ENCODE measurements at places on chromosomes 1 and 21.

- DNase-seq, result no peak
Observed at GRCh38 chr1:71049951-71050598, 2.5 kb upstream of the PTGER3 start.

GRCh38 chr1:204673909-204674649 lies 11.5 kb downstream of the LRRN2 start:
- DNase-seq, result no peak

GRCh38 chr21:38342739-38343138 lies 85.9 kb downstream of the KCNJ15 start:
- DNase-seq, result no peak

DNA sequence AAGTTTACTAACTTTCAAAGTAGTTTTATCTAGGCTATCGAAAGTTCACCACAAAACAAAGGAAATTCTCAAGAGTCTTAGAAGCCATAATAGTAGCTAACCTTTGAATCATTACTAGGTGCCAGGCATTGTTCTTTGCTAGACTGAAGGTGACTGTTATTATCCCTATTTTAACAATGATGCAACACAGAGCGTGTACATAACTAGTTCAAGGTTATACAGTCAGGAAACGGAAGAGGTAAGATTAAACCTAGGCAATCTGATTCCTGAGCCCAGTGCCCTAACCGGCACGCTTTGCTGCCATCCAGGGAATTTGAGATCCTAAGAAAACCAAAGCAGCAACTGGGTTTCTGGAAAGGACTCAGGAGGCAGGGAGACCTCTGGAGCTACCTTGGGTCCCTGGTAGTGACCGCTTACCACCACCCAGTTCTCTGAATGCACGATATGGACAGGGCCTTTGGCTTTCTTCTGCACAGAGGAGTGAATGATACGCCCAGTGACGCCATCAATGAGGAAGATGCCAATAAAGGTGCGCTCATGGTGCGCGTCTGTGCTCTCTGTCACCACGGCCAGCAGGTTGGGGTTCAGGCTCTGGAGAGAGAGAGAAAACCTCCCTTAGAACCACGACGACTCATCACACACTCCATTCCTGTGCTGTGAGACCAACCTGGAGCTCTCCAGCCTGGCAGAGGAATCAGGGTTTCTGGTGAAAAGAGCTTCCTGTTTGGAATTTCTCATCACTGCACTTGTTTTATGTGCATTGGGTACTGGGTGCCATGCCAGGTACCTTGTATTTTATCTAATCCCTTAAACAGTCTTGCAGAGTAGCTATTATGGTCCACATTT lies 13.1 kb upstream of the UBR4 start:
- DNase-seq, result no peak

GRCh38 chr1:216723274-216723780 lies at the start of gene ESRRG:
Gene ESRRG, minus strand, starts transcription at chr1:216723429. Its CDS starts 130 bp downstream, at chr1:216723299.
- no peak for DNase-seq

DNA sequence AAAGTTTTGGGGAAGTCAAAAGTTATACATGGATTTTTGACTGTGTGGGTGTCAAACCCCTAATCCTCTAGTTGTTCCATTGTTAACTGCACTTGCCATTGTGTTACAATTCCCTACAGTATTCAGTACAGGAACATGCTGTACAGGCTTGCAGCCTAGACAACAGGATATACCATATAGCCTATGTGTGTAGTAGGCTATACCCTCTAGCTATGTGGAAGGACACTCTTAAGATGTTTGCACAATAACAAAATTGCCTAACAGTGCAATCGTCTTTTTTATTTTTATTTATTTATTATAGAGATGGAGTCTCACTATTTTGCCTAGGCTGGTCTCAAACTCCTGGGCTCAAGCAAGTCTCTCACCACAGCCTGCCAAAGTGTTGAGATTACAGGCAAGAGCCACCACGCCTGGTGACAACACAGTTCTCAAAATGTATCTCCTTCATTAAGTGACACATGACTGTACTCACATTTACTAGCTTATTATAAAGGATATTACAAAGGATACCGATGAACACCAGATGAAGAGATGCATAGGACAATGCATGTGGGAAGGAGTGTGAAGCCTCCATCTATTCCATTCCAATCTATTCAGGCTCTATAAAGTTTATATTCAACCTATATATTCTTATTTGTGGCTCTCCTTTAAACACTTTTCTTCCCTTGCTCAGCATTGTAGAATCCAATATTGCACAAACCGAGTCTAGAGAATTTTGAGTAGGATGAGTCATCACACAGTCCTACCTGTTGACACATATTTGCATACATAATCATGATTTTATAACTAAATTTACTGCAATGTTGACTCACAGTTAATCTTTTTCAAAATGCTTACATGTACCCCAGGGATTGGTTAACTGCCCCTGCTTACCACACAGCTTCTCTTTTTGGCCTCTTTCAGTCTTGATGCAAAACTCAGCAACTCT lies 28.4 kb upstream of the CEP350 start:
- no peak for DNase-seq

DNA sequence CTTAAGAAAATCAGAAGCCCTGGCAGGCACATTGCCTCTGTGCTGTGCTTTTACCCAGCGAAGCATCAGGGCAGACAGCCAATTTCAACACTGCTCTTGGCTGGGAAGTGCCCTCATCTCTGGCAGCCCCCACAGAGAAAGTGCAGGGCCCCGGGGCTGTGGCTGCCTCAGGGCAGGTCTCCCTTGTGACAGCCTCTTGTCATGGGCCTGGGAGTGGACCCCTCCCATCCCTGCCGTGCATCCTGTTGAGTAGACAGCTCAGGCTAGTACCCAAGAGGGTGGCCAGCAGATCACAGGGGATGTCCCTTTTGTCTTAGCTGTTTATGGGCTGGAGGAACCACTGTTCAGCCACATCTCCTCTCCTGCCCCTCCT lies 23.3 kb downstream of the TTC34 start:
- DNase-seq, result no peak

DNA sequence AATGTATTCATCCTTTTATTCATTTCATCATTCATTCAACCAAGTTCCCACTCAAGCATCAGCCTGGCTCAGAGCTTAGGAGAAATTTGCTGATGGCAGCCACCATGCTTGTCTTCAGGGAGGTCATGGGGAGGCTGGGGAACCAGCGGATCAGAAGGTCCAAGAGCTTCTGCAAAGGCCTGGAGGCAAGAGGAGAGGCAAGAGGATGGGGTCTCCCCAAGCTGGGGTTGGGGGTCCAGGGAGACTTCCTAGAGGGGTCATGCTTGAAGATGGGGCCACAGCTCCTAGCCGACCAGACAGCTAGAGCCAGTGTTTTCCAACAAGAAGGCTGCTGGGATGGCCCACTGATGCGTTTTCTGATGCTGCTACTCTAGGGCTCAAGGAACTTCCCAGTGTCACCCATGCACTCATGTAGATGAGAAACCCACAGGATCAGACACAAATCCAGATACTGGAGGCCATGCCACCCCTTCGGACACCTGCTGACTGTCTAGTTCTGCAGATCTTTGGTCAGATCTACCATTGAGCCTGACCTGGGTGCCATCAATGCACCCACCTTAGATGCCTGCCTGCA lies 315.2 kb downstream of the AJAP1 start:
- DNase-seq, result no peak

- no peak for DNase-seq
Observed at GRCh38 chr1:161359291-161359690, 8.4 kb downstream of the CFAP126 start.

DNA sequence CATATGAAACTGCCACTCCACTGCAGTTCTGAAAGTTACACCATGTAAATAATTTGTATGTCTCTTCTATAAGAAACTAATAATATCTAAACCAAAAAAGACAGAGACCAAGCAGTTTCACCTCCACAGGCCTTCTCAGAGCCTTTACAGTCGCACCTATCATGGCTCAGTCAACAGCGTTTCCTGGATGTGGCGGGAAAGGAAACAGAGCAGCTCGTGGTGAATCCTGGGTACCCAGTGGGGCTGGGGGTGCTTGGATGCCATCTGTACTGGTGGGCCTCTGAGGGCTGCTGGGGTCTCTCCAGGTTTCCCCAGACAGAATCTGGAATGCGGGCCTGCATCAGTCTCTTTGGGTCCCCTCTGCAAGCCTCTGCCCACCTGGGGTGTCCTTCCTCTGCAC lies 100.2 kb upstream of the CASZ1 start:
- no peak for DNase-seq

GRCh38 chr1:52677076-52677806 lies 20.9 kb downstream of the COA7 start:
- DNase-seq, result no peak

GRCh38 chr1:17239420-17239819 lies 9.5 kb upstream of the PADI3 start:
- DNase-seq, result no peak

DNA sequence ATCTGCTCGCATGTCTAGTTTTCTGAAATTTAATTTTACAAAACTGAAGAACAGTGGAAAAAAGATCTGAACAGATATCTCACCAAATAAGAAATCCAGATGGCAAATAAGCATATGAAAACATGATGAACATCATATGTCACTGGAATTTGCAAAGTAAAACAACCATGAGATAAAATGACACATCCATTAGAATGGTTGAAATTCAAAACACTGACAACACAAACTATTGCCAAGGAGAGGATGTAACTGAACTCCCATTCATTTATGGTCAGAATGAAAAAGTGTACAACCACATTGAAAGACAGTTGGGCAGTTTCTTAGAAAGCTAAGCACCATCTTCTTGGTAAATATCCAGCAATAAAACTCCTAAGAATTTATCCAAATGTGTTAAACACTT lies 312.7 kb upstream of the NCAM2 start:
- DNase-seq, result no peak

- no peak for DNase-seq
Observed at GRCh38 chr1:234765672-234766071, 155.7 kb upstream of the IRF2BP2 start.

All from stimulated activated CD4-positive, alpha-beta T cell treated with anti-CD3 and anti-CD28 coated beads, Interleukin-1b, Interleukin-23, amount 100 ng/mL, for 1 hour (primary cell).